ENCODE measurements at places on chromosomes 6 and 20.
A peak's percentile ranks its signal among the peaks of the same experiment; 100 is the strongest.

GRCh38 chr6:151772446-151772845, 35.0 kb upstream of the ESR1 start:
- DNase-seq: no peak

- DNase-seq: no peak
Observed at GRCh38 chr6:40477246-40478126, 109.7 kb downstream of the LRFN2 start.

DNA sequence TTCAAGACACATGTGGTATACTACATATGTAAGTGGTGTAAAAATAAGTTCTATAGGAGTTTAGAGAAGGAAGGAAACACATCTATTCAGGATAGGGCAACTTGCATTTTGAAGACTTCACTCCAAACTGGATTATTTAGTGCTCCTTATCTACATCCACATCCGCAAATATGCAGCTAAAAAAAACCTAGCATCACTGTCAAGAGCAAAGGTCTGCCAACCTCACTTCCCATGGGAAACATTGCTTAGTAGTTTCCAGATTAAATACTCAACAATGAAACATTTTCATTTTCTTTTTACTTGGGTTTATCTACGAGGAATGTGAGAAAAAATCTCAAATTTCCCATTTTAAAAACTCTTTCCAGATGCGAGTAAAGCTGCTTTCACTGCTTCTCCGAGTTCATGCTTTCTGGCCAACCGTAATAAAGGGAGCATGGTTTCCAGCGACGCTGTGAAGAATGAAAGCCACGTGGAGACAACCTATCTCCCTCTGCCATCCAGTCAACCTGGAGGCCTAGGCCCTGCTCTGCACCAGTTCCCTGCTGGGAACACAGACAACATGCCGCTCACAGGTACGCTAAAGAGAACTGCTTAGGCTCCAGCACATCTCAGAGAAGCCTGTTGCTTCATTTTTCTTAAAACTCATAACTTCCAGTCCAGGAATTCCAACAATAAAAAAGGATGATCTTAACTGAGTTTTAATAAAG, 48.2 kb downstream of the RFX6 start:
- no peak for DNase-seq

DNA sequence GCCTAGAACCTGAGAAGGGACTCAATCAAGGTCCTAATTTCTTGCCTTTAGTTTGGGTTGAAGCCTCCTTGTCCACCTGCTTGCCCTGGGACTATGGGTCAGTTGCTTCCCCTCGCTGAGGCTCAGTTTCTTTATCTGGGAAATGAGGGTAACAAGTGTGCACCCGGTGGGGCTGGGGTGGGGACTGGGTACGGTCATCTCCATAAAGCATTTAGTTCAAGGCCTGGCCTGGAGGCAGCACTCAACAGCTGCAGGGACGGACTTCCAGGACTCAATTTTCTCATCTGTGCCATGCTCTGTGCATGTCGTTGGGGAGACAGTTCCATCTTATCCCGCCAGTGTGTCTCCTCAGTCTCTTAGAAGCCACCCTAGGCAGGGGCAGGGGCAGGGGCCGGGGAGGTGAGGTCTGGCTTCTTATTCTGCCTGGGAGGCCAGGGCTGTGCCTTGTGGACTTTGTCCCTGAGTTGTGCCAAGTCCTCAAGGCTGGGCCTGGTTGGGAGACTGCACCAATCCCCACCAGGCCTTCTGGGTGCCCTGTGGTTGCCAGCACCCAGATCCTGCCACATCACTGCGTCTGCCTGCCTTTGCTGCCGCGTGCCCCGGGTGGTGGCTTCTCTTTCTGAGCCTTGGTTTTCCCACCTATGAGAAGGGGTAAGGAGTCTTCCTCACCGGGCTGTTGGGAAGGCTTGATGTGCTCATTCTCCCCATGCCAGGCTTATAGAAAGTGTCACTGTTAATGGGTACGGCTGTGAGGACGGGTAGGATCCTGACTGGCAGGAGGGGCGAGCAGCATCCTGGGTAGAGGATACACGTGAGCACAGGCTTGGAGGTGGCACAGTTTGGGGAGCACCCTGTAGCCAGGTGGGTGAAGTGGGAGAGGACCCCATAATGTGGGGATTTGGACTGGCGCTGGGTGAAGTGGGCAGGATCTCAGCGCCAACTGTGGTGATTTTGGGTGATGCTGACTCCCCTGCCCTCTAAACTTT, 8.6 kb downstream of the SRC start:
- DNase-seq: no peak

GRCh38 chr20:20755231-20755630, 42.8 kb upstream of the RALGAPA2 start:
- no peak for DNase-seq

- no peak for DNase-seq
Observed at GRCh38 chr6:165686596-165687365, 23.7 kb upstream of the PDE10A start.

DNA sequence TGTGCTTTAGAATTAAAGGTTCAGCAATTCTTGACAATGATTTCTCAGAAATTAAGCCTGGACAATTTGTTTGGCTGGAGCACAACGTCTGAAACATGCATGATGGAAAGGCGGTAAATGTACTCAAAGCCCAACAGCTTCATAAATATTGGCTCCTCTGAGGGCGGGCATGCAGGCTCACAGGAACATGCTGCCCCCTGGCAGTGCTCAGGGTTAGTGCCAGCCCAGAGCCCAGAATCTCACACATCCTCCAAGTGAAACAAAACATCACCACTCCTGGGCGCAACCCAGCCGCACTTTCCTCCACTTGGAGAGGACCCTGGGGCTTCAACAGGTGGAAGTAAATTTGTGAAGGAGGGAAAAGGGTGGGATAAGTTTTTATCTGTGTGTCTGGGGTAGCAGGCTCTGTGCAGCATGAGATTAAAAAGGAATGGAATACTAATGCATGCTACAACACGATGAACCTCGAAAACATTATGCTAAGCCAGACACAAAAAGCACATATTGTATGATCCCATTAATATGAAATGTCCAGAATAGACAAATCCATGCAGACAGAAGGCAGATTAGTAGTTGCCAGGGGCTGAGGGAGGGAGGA, 54.1 kb upstream of the PTPRT start:
- DNase-seq: no peak

- peak; percentile 11 for DNase-seq
Observed at GRCh38 chr6:158536891-158537798, 22.7 kb upstream of the TMEM181 start.

DNA sequence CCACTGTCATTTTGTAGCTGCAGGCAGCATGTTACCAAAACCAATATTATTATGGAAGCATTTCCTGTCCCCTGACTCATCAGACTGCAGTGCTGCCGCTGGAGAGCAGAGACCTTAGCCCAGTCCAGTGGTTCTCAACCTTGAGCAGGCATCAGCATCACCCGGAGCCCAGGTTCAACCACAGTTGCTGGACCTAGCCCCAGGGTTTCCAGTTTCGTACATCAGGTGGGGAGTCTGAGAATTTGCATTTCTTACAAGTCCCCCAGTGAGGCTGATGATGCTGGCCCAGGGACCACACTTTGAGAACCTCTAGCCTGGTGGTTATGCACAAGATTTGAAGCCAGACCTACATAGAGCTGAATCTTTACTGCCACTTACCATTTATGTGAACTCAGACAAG, 47.3 kb downstream of the LY86 start:
- DNase-seq: no peak

GRCh38 chr20:20691477-20692235, 20.8 kb downstream of the RALGAPA2 start:
- no peak for DNase-seq

DNA sequence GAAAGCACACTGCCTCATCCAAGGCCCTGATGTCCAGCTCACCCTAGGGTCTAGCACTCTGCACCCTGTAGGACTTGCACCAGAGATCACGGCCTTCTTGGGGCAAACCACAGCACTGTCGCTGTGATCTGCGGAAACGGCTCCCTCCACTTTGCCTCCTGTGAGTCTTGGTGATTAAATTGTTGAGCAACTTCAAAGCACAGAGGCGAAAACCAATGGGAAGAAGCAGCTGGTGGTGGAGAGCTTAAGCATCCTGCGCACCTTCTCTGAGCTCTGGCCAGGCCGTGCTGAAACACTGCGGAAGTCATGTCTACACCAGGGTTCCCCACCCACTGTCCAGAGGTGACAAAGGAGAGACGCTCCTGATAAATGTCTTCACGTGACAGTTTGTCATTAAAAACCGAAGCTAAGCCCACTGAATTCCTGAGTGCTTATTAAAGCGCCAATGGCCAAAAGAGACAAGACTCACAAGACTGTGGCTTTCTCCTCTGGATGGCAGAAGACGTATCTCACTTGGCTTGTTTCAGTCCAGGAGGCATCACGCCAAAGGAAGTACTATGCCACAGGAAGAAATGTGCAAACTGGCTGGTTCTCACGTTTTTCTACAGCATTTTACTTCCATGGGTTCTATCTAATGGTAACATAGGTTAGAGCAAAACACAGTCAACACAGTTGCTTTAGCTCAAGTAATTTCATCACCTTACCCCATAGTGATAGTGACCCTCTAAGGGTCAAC, 3.1 kb downstream of the RAMACL start:
- no peak for DNase-seq

- no peak for DNase-seq
Observed at GRCh38 chr6:12279322-12280091, 10.7 kb upstream of the EDN1 start.

- no peak for DNase-seq
Observed at GRCh38 chr6:43077981-43078511, 1.9 kb downstream of the PTK7 start.

DNA sequence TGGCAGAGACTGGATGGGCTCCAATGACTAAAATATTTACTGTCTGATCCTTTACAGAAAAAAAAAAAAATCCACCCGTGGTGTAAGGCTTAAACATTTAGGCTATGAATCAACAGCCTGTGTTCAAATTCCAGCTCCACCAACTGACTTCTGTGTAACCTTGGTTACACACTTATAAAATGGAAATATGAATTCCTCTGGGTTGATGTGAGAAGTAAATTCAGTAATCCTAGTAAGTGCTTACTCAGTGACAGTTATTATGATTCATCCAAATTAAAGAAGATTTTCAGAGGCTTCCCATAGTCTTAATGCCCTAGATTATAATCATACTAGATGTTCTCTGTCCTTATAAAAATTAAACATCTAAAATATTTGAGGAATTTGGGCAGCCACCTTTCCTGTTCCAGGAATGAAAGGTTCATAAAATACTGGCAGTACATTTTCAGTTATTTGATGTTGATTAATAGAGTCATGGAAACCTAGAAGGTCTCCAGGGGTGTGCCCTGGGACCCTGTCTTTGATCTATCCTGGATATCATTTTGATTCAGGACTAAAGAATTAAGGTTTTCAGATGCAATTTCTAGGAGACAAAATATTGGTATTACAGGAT, 180.3 kb upstream of the ZNF217 start:
- DNase-seq: no peak

- peak; percentile 37 for DNase-seq
Observed at GRCh38 chr20:60262967-60263603, 304.9 kb downstream of the CDH26 start.

DNA sequence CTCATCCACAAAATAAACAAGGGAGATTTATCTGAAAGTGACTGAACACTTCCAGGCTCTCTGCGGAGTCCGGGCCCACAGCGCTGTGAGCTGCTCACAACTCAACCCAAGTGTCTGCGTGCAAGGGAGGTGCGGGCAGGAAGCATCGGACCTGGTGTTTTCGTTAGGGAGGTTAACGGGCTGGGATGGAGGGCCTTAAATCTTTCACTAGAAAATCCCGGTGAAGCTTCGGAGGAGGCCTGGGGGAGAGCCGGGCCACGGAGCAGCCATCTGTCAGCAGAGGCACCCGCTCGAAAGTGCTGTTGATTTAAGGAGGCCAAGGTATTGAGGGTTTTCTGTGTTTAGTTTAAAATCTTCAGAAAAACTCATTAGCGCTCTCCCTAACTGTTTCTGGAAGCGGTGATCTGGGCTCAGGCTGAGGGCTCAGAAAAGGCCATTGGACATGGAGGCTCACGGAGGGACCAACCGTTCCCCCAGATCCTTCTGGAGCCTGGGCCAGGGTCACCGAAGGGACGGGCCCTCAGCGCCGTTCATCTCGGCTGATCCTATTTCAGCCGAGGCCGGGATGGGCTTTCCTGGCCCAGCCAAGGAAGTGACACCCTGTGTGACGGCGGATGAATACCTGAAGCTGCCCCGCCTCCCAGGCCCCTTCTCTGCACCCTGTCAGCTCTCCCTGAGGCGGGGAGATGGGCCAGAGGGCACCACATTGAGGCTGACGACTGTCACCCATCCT, 20.7 kb downstream of the GATA5 start:
- no peak for DNase-seq

DNA sequence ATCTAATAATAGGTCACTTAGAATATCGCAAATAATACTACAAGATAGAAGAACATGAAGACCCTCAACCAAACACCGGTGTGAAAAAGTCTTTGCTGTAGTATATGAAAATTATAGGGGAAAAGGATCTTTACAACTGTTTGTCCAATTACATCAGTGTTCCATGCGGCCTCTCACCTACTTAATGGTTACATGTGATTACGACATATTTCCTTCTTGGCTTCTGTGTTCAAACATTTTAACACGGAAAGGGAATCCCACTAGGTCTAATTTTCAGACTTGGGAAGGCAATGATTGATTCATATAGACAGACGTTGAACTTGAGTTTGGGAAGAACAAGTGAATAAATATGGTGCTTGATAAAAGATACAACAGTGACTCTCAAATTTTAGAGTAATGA, 273.4 kb downstream of the KIF16B start:
- DNase-seq: no peak

DNA sequence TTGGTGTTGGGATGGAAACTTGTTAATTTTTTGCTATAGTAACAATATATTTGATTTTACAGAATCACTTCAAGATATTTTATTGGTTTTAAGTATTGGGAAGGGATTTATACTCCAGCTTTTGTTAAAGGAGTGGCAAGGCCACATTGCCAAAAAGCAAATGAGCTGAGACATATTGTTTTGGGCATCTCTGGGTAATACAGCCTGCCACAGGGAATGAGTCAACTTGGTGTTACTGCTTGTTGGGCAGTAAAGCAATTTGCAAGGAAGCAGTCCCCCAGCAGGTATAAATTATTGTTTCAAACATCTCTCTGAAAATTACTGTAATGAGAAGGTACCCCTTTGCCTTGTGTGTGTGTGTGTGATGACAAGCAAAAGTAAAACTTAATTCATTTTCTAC, 868.3 kb upstream of the FLRT3 start:
- DNase-seq: no peak

GRCh38 chr20:13694420-13695150, 55.9 kb upstream of the TASP1 start:
- no peak for DNase-seq

DNA sequence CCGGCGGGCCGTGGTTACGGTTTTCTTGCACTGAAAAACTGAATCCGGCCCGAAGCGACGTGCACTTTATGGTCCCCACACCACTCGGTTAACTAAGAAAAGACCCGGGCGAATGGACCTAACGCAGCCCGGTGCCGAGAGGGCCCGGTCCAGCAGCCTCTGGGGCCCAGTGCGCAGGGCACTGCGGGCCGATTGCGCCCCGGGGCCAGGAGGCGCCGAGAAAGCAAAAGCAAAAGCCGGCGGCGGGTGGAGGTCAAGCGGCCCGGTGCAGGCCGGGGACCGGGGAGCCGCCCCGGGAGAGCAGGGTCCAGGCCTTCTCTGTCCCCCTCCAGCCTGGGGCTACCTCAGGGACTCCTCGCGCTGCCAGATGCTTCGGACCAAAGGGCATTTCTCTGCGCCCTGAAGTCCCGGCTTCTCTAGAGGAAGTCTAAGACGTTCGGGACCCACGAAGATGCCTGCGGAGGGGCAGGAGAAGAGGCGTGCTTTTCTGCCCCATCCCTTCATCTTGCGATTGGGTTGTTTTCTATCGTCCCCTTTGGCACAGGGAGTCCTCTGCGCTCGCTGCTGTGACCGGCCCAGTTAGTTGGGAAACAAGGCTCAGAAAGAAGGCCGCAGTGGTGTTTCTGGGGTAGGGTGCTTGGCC, 4.4 kb downstream of the FOXF2 start:
- DNase-seq: no peak

GRCh38 chr6:26068036-26068435, 19.2 kb upstream of the HFE start:
- DNase-seq: no peak
